MG63 (cell line): ENCODE measurements at places on chromosomes 2 and 18. TPM values are rescaled to one million over a fixed set of nuclear protein-coding genes. Genes with fewer than 3 reads are reported as not detected.

DNA sequence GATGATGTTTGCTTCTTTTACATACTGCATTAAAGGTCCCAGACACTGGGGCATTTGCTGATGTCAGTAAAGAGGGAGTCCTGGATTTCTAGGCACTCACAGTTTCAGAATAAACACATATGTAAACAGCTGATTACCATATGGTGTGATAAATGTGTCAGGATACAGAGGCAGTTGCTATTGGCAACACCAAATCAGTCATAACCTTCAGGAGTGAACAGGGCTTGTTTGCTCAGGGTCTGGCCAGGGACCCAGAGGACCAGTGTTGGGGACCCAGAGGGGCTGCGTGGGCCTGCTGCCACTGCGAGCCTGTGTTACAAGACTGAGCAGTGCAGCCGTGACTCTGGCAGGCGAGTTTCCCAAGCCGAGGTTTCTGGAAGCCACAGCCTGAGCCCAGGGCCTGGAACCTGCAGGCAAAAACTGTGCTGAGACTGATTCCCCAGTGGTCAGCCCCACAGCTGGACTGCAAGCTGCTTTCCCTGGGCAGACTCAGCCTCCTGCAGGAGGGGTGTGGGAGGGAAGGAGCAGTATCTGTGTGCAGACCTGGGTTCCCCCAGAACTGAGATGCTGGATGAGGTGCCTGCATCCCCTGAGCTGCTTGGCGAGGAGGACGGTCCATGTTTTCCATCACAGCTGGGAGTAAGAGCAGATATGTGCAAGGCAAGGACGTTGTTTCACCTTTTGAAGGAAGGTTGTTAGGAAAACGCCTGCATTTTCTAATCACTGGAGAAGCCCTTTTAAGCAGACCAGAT is 23.6 kb downstream of the ASAP2 start:
- DNase-seq: no peak

DNA sequence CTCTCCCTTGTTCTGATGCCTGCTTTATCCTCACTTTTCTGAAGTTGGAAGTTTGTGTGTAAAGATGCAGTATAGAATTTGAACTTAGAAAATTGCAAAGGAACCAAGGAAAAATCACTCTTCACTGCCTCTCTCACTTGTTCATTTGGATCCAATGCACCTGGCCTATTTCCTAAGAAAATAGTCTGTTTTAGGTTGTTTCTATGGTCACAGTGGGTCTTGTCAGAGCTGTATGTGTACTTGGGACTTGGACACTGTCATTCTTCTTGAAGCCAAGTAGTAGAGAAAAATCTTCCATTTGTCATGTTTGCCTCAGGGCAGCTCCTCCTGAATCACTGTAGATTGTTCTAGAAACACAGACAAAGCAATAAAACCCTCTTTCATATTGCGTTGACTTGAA is 80.3 kb upstream of the SESTD1 start:
- no peak for DNase-seq

- no peak for DNase-seq
Measured at GRCh38 chr2:197145471-197146056, 165.0 kb downstream of the ANKRD44 start.

- no peak for DNase-seq
Measured at GRCh38 chr2:28438532-28439063, 45.9 kb downstream of the FOSL2 start.

- DNase-seq: no peak
Measured at GRCh38 chr2:235564884-235565530, 71.2 kb downstream of the AGAP1 start.

DNA sequence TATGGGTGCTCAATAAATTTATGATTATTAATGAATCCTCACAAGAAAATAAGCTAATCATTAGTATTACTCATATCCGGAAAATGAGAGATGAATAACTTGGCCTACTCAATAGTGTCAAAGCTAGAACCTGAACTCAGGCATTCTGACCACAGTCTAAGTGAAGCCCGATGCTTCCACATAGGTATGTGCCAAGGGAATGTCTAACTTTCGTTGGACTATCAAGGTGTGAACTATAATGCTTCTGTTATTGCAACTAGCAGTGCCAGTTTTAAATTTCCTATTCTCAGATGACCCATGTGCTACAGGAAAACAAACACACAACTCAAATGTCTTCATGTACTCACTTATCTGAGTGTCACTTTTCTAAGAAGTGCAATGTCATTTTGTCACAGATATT is 1.8 kb downstream of the BARD1 start:
- no peak for DNase-seq

DNA sequence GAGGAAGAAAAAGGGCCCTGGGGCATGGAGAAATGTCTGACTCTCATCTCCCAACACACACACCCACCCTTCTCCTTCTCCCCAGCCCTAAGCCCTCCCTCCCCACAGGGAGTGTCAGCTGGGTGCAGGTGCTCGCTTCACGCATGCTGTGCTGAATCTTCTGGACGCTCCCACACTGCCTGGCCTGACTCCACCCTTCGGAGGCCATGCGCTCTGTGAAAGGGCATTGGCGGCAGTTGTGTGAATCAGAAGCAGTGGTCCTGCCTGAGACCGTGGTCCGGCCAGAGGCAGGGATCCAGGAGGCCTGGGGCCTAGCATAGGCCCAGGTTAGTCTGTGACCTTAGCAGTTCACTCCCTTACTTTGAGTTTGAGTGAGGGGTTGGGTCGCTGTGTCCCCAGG is 57.1 kb downstream of the LONRF2 start:
- no peak for DNase-seq

DNA sequence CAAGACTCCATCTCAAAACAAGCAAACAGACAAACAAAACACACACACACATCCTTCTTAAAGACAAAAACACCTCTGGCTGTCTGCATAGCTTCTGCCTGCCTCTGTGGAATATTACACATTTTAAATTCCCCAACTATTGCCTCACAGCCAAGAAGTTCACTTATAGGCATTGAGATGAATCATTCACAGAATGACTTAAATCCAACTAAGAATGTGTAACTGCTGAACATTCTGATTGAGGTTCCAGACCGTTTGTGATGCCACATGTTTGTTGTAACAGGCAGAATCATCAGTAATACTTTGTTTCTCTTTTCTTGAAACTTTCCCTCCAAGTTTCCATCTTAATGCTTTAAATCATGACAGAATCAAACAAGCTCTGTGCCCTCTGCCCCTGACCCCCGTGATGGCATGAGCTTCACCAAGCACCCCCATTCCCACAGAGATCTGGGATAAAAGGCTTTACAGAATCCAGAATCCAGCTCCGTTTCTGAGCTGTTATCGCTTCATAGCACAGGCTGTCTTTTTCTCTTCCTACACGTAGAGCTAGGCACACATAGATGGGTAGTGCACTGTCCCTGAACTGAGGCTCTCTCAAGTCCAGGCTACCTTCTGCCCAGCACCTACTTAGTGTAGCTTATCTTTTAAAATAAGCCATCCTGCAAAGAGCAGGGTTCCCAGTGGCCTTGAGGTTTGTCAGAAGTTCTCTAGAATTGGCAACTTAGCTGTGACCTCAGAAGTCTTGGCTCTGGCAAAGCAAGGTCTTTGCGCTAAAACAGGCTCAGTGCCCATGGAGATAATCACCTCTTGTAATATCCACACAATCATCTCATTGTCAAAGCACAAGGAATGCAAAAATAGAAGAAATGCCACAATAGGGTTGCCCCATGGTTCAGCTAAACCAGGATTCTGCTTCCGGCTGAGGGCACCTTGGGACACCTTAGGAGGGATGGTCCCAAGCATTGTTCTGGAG is 32.9 kb downstream of the EPAS1 start:
- peak; percentile 68 for DNase-seq

- DNase-seq: no peak
Measured at GRCh38 chr18:13265008-13265910, 46.7 kb downstream of the LDLRAD4 start.

DNA sequence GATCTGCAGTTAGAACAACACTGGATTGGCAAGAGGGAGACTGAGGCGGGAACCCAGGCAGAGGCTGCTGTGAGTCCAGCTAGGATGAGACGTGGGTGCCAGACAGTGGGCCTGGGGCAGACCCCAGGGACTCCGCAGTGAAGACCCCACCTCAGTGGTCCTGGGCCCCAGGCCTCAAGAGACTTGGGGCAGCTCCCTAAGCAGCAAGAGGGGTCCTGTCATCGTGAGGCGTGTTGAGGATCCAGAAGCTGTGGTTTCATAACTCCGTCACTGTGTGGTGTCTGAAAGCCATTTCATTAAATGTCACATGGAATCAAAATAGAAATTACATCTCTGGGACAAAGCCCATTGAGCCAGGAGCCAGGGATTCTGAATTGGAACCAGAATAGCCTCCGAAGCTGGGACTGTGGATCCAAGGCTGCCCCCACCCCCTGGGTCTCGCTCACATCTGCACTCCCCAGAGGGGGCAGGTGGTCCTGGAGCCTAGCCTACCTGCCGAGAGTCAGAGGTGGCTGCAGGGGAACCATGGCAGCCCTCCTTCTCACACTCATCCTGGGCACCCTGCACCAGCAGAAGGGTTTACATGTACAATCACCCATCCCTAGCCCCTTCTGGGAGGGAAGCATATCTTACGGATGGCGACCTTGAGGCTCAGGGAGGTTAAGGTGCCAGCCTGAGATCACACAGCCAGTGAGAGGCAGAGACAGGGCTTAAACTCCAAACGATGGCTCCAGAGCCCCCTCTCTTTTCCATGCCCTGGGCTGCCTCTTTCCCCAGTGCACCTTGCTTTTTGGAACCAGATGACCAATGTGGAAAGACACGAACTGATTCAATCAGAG is 23.2 kb downstream of the RRM2 start:
- no peak for DNase-seq

- DNase-seq: peak; percentile 4
Measured at GRCh38 chr2:221270806-221271205, 301.3 kb downstream of the EPHA4 start.

DNA sequence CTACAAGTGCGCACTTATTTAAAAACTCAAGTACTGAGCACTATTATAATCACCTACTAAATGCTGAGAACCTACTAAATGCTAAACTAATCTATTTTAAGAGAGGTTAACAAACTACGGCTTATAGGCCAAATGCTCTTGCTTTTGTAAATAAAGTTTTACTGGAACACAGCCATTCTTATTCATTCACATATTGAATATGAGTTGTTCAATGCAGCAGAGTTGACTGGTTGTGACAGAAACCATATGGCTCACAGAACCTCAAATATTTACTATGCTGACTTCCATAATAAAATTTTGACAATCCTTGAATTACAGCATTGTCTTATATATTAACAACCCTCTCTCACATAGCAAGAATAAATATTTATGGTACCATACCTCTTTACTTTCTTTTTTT is 103.2 kb downstream of the ZNF521 start:
- DNase-seq: no peak

DNA sequence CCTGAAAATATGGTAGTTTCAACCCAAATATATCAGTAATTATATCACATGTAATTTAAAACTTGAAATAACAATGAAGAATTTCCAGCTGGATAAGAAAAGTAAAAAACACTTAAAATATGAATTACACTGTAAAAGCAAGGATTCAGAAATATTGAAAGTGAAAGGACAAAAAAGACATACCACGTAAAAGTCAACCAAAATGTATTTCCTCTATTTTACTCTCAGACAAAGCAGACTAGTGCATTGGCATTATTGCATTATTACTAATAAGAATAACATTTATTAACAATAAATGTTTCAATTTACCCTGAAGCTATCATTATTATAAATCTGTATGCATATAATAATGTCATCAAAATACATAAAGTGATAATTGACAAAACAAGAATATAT is 445.1 kb upstream of the TRIB2 start:
- no peak for DNase-seq

GRCh38 chr2:148132412-148132811 is 111.5 kb downstream of the MBD5 start:
- DNase-seq: no peak

- no peak for DNase-seq
Measured at GRCh38 chr18:64271246-64271645, 122.4 kb upstream of the LINC00305 start.

GRCh38 chr2:202269585-202269984 is 4.0 kb downstream of the NOP58 start:
- DNase-seq: no peak

GRCh38 chr2:172427990-172428831 is 825 bp downstream of the ITGA6 start:
- DNase-seq: peak; percentile 48

DNA sequence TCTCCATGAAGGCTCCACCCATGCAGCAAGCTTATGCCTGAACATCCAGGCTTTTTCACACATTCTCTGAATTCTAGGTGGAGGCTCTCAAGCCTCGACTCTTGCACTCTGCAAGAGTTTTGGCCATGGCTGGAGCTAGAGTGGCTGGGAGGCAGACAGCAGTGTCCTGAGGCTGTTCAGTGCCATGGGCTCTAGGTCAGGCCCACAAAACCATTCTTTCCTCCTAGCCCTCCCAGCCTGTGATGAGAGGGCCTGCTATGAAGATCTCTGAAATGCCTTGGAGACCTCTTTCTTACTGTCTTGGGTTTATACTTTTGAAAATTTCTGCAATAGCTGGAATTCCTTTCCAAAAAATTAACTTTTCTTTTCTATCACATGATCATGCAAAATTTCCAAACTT is 210.7 kb downstream of the RND3 start:
- no peak for DNase-seq

GRCh38 chr18:65752625-65753325 is 2.0 kb downstream of the CDH7 start:
- DNase-seq: no peak

- DNase-seq: no peak
Measured at GRCh38 chr18:3422905-3423304, 27.1 kb upstream of the TGIF1 start.

DNA sequence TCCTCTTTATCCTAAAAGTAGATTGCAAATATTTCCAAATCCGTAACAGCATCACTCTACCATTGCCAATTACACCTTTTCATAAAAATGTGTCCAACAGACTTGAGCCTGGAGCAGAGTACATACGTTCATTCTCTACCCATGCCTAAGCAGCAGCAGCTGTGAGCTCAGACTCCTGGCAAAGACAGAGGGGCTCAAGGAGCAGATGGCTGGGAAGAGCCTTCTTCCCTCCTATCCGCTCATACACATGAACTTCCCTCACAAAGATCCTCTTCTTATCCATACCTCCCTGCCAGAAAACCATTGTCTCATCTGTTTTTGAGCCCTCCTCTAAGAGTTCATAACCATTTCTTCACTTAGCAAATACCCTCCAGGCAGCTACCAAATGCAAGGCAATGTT is 164.3 kb upstream of the ARL4C start:
- no peak for DNase-seq

GRCh38 chr2:217412721-217413120 is 552.9 kb upstream of the TNP1 start:
- no peak for DNase-seq

The IL37 gene
- 3.1 and 6.9 TPM in 2 replicates for total RNA-seq

The HSBP1L1 gene
- not detected in 2 replicates for total RNA-seq

The DUSP2 gene
- total RNA-seq: 4.9 and 8.7 TPM in 2 replicates

The CHMP3 gene
- 52.5 and 69.4 TPM in 2 replicates for total RNA-seq

The REG3A gene
- total RNA-seq: not detected in 2 replicates

The MOCOS gene
- total RNA-seq: 13.4 and 16.4 TPM in 2 replicates

The TEX44 gene
- total RNA-seq: not detected in 2 replicates
